ENCODE measurements at places on chromosomes 5 and 9. TPM values are rescaled to one million over a fixed set of nuclear protein-coding genes. Genes with fewer than 3 reads are reported as not detected.

- no peak for DNase-seq
Observed at GRCh38 chr5:111830333-111830732, 73.3 kb upstream of the NREP start.

GRCh38 chr5:151047814-151048425, 27.5 kb downstream of the GPX3 start:
- no peak for DNase-seq

GRCh38 chr9:70420441-70421271, 6.2 kb upstream of the KLF9 start:
- DNase-seq: peak; percentile 96

DNA sequence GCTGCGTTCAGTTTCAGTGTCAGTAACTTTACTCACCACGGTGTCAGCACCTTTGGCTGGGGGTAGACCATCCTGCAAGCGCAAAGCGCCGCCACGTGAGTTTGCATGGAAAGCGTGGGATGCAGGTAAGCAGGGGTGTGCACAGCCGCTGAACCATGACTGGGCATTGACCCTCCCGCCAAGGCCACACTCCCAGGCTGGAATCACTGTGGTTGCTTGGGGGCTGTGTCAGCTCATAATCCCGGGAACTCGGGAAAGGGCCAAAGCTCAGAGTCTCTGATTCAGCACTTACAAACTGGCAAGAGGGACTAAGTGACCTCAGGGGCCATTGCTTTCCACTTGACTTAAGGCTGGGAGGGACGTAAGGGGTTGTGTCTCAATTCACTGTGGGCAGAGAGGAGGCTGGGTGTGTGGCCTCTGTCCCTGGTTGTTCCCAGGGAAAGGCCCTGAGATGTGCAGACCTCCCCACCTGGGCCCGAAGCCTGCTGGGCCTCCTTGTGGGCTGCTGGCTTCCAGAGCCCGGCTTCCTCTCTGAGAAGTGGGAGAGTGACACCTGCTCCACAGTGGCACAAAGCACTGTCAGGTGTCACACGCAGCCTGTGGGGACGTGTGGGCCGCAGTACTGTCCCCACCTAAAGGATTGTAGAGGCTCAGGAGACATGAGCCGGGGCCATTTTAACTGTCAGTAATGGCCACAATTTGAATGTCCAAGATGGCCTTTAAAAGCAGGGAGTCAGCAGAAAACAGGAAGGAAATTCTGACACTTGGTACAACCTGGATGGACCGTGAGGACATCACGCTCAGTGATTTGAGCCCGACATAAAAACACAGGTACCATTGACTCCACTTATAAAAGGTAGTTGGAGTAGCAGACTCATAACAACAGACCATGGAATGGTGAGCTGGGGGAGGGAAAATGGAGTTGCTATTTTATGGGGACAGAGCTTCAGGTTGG, 16.7 kb downstream of the ABO start:
- no peak for DNase-seq

The DAB2 gene
- 28.5 TPM for total RNA-seq

The DNM1 gene
- 4.9 TPM for total RNA-seq

DNA sequence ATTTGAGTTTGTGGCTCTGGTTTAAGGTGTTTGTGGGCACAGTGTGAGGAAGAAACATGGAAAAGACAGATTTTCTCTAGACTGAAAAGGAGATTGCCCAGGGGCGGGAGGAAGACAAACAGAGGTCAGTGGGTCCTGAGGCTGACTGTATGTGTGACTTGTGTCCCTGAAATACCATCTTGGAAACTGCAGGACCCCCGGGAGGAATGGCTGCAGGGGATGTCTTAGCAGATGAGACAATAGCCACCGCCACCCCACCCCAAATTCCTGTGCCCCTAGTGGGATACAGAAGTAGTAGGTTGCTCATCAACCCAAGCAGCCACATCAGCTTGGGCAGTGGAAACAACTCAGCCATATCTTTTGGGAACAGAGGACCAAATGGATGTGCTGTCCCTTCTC, 1.7 kb upstream of the PSAT1 start:
- no peak for DNase-seq

DNA sequence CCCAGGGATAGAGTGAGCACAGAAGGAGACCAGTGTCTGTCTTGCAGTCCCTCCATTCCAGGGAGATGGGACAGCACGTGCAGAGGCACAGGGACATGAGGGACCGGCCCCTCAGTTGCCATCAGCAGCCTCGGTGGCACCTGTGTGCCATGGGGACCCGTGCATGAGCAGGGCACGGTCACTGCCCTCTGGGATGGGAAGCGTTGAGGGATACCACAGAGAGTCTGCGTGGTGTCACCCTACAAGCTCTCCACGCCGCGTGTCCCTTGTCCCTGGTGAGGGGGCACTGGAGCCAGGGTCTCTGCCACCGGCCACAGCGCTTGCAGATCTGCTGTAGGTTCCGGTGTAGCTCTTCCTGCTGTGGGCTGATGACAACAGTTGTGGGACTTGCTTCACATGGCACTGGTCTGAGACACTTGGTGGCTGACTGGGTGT, 108.1 kb downstream of the CACNA1B start:
- no peak for DNase-seq

DNA sequence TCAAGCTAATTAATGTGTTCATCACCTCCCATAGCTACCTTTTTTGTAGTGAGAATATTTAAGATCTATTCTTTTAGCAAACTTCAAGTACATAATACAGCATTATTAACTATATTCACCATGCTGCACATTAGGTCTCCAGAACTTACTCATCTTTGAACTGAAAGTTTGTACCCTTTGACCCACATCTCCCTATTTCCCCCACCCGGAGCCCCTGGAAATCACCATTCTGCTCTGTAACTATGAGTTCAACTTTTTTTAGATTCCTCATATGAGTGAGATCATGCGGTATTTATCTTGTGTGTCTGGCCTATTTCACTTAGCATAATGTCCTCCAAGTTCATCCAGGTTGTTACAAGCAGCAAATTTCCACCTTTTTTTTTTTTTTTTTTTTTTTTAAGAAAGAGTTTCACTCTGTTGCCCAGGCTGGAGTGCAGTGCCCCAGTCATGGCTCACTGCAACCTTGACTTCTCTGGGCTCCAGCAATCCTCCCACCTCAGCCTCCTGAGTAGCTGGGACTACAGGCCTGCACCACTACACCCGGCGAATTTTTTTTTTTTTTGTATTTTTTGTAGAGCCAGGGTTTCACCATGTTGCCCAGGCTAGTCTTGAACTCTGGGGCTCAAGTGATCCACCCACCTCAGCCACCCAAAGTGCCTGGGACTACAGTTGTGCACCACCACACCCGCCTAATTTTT, 100.4 kb upstream of the SAP30L start:
- DNase-seq: no peak

- DNase-seq: no peak
Observed at GRCh38 chr5:95874246-95874645, 51.7 kb upstream of the GLRX start.

The ZNF658 gene
- total RNA-seq: 10.2 TPM
